ENCODE measurements at places on chromosomes 5 and 9.

GRCh38 chr5:127423173-127423798 lies 94.2 kb upstream of the PRRC1 start:
- no peak for DNase-seq

DNA sequence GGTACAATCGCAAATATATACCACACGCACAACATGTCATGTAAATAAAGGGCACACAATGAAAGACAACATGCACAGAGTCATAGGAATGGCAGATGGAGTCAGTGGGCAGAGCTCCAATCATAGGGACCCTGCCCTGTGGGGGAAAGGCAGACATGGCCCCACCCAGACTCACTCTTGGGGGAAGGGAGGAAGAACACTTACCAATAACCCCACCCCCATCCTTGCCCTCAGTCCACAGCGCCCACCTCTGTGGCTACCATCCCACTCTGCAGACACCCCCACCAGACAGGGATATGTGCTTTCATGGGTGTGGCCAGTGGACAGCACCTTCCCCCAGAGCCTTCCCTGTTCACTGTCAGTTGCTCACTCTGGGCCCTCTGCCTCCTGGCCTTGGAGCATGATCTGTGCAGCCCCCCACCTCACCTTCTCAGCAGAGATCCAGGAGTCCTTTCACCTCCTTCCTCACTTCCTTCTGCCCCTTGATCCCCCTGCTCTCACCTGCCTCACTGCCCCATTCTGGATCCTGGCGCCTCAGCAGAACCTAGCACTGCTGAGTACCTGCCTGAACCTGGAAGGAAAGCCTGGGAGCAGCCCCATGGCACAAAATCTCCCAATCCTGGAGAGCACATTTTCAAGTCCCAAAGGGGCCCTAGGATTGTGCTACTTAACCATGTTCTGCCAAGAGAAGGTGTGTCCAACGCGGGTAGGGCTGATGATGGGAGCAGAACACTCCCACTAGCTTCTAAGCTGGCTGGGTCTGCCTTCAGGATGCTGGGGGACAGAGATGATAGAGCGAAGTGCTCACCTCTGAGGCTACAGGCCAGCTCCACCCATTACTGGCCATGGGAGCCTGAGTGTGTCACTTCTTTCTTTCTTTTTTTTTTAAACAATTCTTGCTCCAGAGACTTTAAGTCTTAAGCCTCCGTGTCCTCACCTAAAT lies 1.5 kb upstream of the PHF19 start:
- DNase-seq: no peak

- DNase-seq: no peak
Measured at GRCh38 chr9:110148384-110148783, 59.6 kb downstream of the C9orf152 start.

DNA sequence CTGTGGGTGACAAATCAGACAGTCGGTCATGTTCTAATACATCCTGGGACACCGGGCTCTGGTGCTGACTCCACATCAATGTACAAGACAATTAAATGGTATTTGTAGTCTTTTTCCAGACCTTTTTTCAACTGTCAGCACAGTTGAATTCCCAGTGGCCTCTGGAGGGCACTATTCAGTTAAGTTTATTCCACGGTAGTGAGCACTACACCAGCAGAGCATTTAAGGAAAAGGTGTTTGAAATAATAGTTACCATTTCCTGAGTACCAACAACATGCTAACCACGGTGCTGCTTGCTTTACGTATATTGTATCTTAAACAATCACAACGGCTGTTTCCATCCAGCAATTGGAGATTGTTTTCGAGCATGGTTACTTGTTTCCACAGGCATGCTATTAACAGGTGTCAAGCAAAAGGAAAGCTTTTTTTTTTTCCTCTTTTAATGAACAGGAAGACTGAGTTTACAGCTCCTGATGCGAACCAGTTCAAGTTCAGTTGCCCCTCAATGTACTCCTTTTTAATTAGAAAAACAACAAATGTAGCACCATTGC lies 186.7 kb downstream of the PDZD2 start:
- peak; percentile 5 for DNase-seq

DNA sequence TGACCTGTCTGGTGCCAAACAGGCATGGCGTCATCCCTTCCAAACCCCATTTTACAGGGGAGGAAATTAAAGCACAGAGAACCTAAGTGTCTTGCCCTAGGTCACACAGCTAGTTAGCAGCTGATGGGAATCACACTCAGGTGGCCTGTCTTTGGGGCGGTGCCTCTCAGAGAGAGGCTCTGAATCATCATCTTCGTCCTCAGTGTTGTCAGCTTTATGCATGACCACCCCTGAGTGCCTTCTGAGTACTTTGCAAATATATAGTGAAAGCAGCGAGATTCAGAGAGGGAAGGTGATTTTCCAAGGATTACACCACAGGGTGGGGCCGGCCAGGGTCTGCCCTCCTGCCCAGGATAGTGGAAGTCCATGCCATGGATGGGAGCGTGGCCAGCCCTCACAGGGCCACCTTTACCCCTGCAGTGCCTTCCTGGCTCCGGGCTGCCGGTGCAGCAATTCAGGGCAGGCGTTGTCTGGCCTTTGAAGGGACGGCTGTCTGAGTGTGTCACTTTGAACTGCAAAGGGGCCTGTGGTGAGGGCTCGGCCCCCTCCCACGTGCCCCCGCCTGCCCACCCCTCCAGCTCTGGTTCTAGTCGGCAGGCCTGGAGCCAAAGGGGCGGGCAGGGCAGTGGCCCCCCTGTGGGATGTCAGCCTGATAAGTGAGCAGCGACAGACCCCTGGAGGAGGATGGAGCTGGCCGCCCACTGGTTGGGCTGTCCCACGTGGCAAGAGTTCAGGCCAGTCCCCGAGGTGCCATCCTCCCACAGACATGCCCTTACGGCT lies 16.9 kb downstream of the LMX1B start:
- DNase-seq: no peak

DNA sequence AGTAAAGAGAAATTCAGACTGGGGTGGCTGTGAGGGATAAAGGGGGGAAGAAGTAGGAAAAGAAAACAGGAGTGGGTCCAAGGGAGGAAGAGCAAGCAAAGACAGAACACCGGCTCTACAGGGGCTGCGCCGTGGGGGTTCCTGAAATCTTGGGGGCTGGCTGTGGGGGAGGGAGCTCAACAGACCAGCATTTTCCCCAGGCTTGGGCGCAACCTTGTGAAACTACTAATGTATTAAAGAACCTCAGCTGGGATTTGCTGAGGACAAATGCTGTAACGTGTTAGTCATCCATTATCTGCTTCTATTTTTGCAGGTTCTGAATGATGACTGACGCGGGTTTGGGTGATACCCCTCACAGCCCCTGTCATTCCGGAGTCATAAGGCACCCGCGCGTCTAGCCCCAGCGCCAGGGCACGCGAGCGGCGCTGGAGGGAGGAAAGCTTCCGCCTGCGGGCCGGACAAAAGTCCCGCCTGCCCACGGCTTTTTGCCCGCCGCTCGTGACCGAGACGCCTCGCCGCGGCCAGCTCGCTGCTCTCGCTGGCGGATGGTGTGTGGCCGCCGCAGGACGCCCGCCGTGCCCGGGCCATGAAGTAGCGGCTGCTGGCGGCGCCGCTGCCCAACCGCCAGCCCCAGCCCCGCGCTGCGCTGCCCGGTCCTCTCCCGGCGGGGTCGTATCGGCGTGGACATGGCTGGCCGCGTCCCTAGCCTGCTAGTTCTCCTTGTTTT lies 110.6 kb downstream of the PAM start:
- peak; percentile 3 for DNase-seq

DNA sequence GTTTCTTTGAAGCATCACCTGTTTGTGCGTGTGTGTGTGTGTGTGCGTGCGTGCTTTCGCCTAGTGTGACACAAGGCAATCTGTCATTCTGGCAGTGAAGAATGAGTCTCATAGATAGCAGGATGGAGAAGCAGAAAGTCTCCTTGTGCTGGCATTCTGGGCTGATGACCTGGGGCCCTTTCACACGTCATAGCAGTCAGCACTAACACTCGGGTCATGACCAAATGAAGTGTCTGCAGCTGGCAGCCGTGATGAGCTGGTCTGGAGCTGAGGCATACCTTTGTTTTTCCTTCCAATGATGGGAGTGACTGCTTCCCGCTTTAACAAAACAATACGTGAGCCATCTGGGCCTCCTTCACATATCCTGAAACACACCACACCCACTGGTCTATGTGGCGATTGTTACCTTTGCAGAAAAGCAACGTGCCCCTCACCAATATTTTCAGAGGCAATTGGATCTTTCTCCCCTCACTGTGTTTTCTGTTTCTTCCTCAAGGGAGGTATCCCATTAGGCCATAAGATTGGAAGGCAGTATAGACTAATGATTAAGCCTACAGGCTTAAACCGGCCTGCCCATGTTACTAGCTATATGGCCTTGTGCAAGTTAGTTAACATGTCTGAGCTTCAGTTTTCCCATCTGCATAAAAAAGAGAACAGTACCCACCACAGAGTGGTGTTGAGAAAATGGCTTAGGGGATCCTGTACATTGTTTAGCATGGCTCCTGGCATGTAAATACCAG lies 88.8 kb downstream of the SREK1 start:
- DNase-seq: no peak

DNA sequence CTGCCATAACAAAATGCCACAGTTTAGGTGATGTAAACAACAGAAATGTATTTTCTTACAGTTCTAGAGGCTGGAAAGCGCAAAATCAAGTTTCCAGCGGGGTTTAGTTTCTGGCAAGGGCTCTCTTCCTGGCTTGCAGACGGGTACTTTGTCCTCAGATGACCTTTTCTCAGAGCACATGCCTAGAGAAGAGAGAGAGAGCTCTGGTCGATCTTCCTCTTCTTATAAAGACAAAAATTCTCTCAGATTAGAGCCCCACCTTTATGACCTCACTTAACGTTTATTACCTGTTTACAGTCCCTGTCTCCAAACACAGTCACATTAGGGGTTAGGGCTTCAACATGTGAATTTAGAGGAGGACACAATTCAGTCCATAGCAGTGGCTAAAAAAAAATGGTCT lies 119.7 kb downstream of the CETN3 start:
- no peak for DNase-seq

DNA sequence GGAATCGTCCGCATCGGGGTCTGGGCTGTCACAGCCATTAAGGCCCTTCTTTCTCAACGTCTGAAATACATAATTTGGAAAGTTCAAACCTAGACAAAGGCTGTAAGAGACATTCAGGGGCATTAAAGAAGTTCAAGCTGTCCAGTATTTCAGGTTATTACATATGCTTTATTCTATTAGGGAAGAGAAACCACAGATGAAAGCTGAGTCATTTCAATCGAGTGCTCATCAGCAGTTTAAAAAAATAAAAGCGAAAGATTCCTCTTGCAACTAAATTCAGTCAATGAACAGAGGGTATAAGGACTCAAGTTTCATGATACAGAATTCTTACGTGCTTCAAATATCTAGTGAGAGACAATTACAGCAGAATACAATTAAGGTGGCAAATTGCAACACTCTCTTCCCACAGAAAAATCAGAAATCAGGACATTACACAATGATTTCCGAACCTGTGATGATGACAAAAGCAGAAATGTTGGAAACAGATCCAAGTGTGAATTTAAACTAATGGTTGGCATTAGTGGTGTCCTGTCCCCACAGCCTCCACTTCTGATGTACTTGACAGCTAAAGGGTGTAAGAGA lies 121.6 kb downstream of the MEF2C start:
- no peak for DNase-seq

DNA sequence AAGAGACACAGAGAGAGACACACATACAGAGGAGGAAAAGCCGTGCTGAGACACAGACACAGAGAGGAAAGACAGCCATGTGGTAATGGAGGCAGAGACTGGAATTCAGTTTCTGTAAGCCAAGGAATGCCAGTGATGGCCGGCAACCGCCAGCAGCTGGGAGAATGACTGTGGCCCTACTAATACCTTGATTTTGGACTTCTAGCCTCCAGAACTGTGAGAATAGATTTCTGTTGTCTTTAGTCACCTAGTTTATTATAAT lies 90.2 kb downstream of the TARS1 start:
- no peak for DNase-seq

DNA sequence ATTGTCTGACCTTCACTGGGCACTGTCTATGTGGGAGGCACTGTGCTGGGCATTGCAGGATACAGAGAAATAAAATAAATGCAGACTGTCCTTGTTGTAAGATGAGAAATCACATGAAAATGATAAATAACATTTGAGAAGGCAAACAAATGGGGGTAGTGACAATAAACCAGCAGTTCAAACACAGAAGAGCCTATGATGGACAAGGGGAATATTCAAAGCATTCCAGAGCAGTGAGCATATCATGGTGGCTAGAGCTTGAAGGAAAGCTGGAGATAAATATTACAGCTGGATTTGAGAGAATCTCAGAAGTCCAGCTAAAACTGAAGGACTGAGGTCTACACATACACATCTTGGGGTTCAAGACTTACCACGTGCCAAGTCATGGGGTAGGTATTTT lies 209.9 kb downstream of the ASTN2 start:
- DNase-seq: no peak

DNA sequence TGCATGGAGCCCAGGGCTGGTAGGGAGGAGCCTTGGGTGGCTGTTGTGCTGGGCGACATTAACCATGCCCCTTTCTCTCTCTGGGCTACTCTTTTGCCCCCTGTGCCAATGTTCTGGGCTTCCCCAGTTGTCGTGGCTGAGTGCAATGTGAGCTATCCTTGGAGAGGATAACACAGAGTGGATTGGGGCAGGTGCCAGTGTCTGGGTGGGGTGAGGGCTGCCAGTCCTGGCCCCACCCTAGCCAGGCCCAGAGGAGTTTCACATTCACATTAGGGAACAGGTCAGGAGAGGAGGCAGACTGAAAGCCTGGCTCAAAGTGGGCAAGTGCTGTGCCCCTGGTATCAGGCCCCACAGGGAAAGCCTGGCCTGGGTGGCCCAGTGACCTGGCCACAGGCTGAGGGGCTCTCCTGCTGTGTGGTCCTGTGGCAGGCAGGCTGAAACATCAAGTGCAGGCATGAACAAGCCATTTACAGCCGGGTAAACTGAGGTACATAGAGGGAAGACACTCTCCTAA lies 7.5 kb upstream of the NDST1 start:
- DNase-seq: no peak

GRCh38 chr5:117131876-117132275 lies 557.3 kb upstream of the SEMA6A start:
- DNase-seq: no peak

DNA sequence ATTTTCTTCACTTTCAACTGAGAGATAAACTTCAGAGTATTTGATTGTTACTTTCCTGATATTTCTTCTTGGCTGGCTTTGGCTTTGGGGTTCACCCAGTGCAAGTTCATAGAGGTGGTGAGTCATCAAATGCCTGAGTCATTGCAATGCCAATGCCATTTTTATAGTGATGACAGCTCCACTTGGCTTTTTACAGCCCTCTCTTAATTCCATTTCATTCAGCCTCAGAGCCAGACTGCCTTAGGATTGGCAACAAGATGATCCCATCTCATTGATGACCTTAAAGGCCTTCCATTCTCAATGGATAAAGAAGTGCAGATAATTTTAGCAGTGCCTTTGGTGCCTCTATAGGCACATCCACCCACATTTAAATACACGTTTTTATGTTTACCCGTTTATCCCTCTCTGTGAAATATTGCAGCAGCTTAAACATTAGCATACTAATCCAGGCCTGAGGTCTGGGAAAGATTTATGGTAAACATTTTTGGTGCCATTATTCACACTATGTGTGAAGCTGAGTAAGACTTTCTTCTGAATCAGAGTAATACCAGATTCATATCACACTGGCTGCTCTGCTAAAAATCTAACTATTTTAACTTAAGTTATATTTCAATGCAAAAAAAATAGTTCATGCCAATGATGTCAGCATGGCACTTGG lies 88.9 kb upstream of the TYRP1 start:
- DNase-seq: no peak
